8988T (cell line): ENCODE measurements at places on chromosomes 2 and 18.

- DNase-seq = no peak
These were observed 10.4 kb downstream of the HS6ST1 start for GRCh38 chr2:128308284-128308731.

- no peak for DNase-seq
These were observed 27.6 kb upstream of the UBE2F start for GRCh38 chr2:237939251-237939650.

DNA sequence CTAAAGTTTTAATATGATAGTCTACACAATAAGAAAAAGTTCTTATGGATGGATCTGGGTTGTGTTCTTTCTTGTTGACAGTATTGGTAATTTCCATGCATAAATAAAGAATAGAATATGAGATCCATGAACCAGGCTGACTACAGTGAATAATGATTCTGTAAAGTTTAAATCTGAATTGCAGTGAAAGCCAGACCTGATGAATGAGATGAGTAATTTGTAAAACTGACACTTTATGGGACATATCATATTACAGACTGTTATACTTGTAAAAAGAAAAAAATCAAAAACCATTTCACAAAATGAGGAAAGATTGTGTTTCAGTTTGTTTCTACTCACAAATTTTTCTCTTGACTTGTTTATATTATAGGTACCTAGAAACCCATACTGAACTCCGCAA lies 164.9 kb upstream of the SCN7A start:
- DNase-seq = no peak

DNA sequence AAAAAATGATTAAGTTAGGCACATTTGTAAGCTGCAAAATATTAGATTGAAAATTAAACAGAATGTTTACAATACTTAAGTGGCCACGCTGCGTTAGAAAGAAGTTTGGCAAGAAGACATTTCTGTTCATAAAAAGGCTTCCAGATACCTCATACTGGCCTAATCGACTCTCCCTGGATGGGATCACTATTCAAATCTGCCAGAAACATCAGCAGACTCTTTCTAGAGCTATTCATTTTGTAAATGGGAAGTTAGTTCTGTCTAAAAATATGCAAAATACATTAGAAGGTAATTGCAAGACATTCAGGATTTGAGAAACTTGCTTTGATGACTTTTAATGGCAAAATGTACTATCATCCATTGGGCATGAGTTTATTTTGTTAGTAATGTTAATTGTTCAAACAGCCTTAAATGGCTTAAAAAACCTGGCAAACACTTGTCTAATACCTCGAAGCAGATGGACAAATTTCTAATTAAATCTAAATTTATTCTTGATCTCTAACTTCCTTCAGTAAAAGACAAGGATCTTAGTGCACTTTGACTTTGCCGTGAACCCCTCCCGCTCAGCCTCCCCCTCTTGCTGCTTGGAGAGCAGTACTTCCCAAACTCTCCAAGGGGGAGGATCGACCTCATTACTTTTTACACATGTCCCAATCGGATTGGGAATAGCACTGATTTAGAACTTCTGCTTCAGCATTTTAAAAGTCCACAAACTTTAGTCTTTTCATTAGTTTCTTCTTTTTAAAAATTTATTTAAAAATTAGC lies 103.5 kb downstream of the SMIM21 start:
- no peak for DNase-seq

DNA sequence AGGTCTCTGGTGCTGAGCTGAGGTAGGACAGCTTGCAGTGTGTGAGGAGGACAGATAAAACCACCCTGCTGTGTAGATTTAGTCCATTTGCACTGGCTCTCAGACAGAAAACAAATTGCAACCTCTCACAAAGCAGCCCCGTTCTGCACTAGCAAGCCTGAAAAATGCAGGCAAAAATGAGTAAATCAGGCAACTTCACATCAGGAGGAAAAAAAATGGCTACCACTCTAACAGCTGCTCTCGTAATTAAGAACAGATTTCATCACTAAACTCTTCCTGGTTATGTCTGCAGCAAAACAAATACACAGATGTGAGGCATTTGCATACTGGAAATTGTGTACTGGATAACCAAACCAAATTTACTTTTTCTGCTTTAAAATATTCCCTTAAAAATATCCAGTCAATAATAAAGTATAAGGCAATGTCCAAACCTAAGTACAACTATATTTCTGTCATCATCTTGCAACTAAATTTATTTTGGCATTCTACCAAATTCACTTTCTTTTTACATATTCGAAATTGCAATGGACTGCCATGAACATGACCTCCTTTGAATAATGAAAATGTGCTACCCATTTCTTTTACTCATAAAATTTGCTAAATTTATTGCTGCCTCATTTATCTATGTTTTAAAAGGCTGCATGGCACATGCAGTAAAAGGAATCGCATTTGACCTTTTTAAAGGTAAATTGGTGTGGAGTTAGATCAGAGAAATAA lies 157.4 kb downstream of the AFF3 start:
- DNase-seq = no peak

- DNase-seq = no peak
These were observed 225.1 kb downstream of the SH3RF3 start for GRCh38 chr2:109353806-109354745.

DNA sequence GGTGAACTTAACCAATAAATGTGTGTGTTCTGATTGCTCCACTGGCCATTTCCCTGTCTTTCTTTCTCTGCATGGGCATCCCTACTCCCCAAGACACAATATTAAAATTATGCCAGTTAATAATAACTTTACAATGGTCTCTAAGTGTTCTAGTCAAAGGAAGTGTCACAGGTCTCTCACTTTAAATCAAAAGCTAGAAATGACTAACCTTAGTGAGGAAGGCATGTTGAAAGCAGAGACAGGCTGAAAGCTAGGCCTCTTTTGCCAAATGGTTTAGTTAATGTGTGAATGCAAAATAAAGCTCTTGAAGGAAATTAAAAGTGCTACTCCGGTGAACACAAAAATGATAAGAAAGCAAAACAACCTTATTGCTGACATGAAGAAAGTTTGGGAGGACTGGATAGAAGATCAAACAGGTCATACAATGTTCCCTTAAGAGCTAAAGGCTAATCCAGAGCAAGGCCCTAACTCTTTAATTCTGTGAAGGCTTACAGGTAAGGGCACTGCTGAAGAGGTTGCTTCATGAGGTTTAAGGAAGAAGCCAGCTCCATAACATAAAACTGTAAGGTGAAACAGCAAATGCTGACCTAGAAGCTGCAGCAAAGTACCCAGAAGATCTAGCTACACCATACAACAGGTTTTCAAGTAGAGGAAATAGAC lies 44.0 kb upstream of the ARHGAP15 start:
- no peak for DNase-seq

DNA sequence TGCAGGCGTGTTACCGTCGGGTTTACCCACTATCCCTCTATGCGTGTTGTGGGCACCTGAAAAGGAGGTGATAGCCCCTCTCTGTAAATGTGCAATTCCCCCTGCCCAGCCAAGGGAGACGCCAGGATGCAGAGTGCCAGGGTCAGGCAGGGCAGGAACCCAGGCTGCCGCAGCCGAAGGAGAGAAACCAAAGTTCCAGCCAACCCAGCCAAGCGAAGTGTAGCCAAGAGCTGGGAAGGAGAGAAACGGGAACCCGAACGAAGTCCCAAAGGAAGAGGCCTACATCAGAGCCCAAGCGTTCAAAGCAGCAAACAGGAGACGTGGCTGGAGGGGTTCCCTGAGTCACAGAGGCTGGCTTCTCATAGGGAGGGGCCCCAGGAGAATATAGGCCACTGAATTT lies 24.2 kb upstream of the SPR start:
- no peak for DNase-seq

- peak; percentile 69 for DNase-seq
These were observed 102.4 kb downstream of the CABLES1 start for GRCh38 chr18:23237524-23238151.

DNA sequence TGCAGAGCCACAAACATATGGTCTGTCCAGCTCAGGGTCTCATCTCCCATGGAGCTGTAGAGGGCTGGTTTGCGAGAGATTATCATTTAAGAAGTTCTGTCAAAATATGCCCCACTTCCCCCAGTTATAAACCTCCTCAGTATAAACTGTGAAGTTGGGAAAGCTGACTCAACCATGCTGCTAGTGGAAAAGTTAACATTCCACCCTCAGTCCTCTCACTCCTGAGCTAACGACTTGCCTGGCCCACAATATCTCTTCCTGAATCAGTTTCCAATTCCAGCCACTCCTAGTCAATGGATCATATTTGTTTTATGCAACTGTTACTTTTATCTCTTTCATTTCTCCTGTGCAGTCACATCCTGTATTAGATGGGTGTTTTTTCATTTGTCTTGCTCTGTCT lies 326.2 kb downstream of the SETBP1 start:
- no peak for DNase-seq

GRCh38 chr18:24060644-24061043 lies 46.1 kb downstream of the TTC39C start:
- no peak for DNase-seq

- no peak for DNase-seq
These were observed 5.1 kb downstream of the DGUOK start for GRCh38 chr2:73931531-73932500.

DNA sequence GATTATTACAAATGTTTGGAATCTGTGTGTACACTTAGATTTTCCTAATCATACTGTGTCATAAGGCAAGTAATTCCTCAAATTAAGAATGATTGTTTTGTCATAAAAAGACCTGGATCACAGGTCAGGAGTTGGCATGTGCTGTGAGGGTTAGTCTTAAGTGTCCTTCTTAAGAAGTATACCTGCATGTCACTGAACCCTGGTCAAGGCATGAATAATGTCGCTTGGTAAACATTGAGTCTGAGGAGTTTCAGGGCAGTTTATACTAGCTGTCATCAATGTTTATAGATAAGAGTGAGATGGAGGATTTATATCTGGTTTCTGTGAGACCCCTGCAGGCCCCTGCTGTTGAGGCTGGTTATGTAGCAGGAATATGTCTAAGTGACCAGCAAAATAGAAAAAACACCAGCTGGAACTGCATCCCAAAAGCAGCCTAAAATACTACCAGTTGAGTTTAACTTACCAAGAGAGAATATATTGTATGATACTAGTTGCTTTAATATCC lies 112.0 kb upstream of the NOSTRIN start:
- no peak for DNase-seq

DNA sequence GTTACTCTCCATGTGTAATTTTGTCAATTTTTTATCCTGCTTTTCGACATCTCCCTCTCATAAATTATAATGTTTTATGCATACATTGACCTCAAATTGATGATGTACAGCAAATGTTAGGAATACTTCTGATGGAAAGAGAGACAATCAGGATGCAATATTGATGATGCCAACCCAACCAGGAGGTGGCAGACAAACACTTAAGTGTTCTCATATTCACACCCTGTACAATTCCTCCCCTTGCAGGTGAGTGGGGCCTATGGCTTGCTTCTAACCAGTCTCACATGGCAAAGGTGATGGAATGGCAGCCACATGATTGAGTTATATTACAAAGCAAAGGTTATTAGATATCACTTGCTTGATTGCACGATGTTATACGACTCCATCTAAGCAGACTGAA lies 594.3 kb upstream of the REG3G start:
- DNase-seq = no peak

GRCh38 chr2:222353993-222354392 lies 55.2 kb upstream of the PAX3 start:
- no peak for DNase-seq

GRCh38 chr2:44979581-44979980 lies 29.7 kb downstream of the SIX2 start:
- DNase-seq = no peak

GRCh38 chr2:184040230-184040629 lies 558.1 kb upstream of the ZNF804A start:
- no peak for DNase-seq

- no peak for DNase-seq
These were observed 243.8 kb downstream of the XIRP2 start for GRCh38 chr2:167132066-167132465.

DNA sequence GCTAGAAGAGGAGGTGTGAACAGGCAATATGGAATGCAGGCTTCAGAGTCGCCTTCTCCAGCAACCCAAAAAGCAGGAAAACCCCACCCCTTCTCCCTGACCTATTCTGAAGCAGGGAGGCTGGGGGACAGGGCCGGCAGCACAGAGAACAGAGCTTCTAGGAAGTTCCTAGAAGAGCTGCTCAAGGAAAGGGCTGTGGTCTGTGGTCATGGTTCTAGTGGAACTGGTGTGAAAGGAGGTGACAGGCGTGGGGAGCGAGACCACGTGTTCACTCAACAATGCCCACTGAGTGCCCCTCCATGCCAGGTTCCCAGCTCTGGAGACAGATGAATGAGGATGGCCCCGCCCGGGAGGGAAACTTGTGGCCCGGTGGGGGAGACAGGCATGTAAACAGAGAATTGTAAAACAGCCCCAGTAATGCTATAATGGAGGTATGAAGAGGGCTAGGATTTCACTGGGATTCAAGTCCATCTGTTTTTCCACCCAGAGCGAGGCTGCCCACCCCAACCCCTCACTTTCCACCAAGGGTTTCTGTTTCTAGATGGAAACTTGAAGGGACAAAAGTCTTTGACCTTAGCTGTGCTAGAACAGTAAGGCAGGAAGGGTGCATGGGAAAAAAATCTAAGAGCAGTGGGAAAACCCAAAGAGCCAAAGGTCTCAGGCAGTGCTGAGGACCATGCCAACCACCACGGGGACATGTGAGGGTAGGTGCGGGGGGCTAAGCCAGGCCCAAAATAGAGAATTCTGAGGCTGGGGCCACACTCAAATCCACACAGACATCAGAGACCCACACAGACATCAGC lies 71.8 kb downstream of the TNS1 start:
- no peak for DNase-seq

DNA sequence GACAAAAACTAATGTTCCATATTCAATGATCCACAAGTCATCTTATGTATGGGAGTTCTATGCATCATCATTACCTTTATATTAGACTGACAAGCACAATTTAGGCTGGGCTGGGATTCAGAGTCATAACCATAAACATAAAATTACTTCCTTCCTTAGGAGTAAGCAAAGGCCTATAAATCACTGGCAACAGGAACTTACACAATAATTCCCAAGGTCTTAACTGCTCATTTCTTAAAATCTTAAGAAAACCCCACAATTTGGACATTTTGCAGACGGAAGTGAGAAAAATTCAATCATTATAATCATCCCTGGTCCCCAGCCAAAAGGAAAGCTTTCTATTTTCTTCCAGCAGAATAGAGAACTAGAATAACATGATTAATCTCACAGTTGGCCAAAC lies 232.3 kb downstream of the DYM start:
- no peak for DNase-seq

GRCh38 chr18:35155398-35156117 lies 85.3 kb upstream of the ZNF397 start:
- no peak for DNase-seq

GRCh38 chr18:42064109-42064508 lies 109.1 kb downstream of the PIK3C3 start:
- no peak for DNase-seq

DNA sequence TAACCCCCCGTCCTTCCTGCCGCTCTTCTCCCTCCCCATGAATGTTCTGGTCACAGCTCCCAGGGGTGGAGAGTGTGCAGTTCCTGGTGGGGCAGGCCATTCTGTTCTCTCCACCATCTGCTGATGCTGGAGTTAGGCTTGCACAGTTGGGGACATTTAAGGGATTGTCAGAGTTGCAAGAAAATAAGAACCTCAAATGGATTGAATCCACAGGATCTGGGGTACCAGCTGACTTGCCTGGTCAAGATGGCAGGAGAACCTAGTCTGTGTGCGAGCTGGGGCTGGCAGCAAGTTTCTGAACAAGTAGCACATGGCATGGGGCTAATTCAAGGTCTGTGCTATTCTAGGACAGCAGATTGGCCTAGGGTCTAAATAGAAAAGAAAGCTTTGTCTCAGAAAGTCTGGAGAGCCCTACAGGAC lies 60.8 kb upstream of the TXNDC2 start:
- no peak for DNase-seq

- DNase-seq = no peak
These were observed 1.3 kb downstream of the LAMA3 start for GRCh38 chr18:23690505-23691068.
